Right atrium auricular region (tissue), 2 donors: ENCODE measurements at places on chromosomes 1 and 21.
A peak's percentile ranks its signal among the peaks of the same experiment; 100 is the strongest.

DNA sequence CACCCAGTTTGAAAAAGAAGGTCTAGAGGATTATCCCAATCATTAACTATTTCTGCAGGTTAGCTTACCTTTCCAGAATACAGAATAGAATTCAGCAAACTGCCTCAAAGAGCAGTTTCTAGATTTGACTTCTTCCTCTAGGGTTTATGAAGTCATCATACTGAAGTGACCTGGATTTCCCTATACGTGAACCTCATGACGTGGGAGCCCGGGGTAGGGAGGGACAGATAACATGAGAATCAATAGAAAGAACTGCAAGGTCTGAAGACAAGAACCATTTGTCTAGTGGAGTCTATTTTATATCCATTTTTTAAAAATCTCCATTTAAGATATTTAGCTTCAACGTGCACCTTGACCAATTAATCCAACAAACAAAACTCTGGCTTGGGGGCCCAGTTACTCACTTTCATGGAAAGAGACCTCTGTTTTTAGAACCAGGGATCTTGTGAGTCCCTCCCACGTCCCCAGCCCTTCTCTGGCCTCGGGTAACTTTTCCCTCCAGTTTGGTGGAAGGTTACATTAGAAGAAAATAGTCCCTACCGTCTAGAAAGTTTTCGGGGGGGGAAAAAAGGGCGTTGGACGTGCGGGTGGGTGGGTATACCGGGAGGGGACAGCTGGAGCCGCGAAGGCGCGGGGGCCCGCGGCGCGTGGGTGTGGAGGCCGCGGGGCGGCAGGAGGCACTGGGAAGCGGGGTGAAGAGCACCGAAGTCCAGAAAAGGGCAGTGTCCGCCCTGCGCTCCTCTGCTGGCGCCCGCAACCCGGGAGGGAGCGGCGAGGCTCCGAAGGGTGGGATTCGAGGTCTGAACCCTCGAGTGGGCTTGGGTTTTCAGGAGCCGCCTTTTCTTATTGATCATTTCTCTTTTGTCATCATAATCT is 13.8 kb upstream of the POGZ start:
- DNase-seq: peak; percentile 64

- DNase-seq: no peak
These were observed 6.1 kb downstream of the CCDC18 start for GRCh38 chr1:93186667-93187066.

DNA sequence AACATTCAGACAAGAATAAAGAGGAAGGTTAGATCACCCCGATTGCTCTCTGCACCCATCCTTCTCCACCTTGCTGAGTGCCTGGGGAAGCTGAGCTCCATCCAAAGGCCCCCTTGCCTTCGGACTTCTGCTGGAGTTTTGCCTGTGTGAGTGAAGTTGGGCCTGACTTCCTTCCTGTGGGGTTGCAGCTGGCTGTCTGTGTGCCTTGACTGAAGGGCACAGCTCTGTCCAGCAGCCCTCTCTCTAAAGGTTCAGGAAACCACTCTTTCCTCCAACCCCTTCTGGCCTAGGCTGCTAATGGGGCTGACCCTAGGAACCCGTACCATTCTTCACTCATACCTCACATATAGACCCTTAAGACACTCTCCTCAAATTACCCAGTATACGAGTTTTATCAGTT is 173.4 kb upstream of the HMCN1 start:
- no peak for DNase-seq

GRCh38 chr1:168554603-168555483 is 11.0 kb upstream of the XCL2 start:
- DNase-seq: no peak

DNA sequence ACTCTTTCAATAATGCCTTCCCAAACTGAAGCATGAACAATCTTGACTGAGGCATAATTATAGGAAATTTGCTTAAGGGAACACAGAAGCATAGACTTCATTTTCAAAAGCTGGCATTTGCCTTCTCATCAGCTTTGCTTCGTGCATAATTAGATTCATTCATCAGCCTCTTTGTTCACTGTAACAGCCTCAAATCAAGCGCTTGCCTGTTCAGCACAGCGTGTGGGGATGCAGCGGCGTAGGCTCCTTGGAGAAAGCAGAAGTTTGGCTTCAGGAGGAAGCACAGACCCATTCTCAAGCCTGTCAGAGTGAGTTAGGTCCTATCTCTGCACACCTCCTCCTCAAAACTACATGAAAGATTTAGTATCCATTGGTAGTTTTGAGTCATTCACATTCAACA is 246.4 kb upstream of the MAP1LC3C start:
- no peak for DNase-seq

GRCh38 chr1:205287076-205287475 is 34.5 kb downstream of the NUAK2 start:
- no peak for DNase-seq
